EL (cell line): ENCODE measurements at places on chromosomes 4 and X.
A peak's percentile ranks its signal among the peaks of the same experiment; 100 is the strongest.

- no peak for DNase-seq
Measured at GRCh38 chr4:31283679-31284078, 563.5 kb downstream of the PCDH7 start.

DNA sequence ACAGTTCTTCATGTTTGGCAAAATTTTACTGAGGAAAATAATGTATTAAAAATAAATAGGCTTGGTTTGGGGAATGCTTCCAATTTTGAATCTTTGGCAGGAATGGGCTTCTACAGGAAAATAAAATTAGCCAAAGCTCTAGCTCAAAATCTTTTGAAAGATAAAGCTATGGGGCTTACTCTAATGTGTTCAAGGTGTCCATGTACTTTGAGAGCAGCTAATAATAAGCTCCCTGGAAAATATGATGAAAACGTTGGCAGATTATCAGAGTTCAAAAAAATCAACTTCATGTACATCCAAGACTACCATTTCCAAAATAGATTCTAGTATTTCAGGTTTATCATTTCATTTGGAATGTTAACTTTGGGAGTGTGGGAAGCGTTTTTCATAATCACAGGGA lies 158.4 kb downstream of the EMCN start:
- no peak for DNase-seq

DNA sequence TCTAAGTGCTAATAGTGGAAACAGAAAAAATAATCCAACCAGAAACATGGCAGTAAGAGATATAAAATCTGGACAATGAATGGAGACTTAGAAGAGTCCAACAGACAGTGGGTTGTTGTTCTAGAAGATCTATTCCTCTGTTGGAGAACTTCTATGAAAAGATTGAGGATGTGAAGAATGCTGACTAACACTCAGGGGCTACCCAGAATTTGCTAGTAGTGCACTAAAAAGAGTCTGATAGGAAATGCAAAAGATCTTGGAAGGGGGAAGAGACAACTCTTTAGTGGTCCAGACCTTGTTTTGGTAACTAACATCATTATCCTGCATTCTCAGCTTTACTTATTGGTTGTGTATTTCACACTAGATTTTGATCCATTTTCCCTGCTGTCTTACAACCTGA lies 77.9 kb downstream of the SMARCA1 start:
- DNase-seq: no peak

- DNase-seq: peak; percentile 84
Measured at GRCh38 chr4:146051728-146052391, 113.2 kb upstream of the ZNF827 start.

DNA sequence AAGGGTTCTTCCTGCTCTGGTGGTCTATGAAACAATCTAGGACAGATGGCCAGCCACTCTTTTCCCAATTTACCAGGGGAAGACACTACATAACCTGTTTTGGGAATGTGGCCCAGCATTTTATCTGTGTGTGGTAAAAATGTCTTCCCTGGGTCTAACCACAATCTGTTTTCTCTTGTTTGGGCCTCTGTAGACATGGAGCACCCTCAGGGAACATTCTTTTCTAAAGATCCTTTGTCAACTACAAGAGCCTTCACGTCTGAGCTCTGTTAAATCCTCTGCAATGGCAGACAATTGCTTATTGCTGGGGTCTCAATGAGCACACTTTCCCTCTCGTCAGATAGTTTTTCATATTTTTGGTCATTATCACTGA lies 35.5 kb downstream of the PLAC1 start:
- DNase-seq: peak; percentile 53

DNA sequence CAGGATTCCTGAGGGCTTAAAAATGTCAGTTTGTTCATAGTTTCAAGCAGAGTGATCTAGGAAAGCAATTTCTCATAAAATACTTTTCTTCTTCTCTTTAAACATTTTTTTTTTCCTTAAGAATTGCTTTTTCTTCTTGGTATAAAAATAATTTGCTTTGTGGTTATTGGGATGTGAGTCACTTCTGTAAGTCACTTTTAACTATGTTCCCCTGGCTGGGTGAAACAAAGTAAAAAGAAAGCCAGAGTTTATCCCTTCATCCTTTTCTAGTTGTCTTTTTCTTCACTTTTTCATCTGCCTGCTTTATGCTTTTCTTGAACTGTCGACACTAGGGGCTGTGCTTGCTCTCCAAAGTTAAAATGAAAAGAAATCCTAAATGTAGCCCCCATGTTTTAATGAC lies 33.5 kb downstream of the ARSJ start:
- peak; percentile 57 for DNase-seq

DNA sequence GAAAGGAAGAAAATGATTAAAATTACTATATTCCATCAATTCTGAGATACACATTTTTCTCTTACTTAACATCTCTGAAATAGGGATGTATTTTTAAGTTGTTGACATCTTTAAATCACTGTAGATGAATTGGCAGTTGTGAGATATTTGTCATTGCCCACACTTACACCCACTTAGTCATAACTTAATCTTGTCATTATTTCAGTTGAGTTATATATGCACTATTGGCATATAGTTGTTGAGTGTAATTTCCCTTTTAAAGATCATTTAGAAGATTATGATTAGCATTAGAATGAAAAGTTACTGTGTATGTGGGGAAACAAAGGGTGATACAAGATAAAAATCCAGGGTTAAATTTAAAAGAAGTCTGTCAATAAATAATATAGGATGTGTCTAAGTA lies 2.2 kb downstream of the AIMP1 start:
- no peak for DNase-seq

- no peak for DNase-seq
Measured at GRCh38 chr4:81227968-81228367, 12.9 kb upstream of the PRKG2 start.

DNA sequence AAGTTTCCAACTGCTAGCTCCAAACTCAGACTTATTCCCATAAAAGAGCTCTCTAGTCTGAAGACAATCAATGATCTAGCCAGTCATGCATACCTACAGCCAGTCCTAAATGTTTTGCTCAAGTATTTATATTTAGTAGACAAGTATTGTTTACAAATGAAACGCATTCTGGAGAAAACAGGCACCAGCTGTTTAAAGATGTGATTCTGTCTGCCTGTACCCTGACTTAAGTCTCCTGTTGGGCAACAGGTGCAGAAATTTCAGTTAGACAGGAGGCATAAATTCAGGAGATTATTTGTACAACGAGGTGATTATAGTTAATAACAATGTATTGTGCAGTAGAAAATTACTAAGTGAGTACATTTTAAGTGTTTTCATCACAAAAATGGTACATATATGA lies 28.9 kb downstream of the LNX1 start:
- no peak for DNase-seq

- no peak for DNase-seq
Measured at GRCh38 chr4:174650711-174651355, 128.5 kb upstream of the HPGD start.

GRCh38 chr4:105060628-105061027 lies 86.0 kb upstream of the TET2 start:
- DNase-seq: peak; percentile 13

DNA sequence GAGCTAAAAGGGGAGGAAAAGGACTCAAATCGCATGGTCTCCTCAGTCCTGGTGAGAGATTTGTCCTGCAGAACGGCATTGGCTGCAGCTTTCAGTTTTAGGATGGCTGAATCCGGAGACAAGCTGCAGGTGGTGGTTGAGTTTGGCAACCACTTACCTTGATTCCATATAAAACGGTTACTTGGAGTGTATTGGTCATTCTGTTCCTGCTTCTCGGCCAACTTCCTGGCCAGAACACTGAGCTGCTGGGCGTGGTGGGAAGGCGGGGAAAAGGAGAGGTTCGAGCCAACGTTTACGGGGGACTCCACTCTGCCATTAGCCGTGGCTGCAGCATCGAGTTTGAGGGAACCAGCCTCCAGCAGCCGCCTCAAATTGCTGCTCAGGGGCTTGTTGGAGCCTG lies 36.1 kb downstream of the ZNF827 start:
- DNase-seq: no peak

- DNase-seq: no peak
Measured at GRCh38 chr4:47936336-47936735, 22.0 kb upstream of the NFXL1 start.

GRCh38 chr4:99156992-99157391 lies 12.9 kb upstream of the ADH4 start:
- DNase-seq: no peak

GRCh38 chrX:53442322-53442631 lies 8.1 kb upstream of the HSD17B10 start:
- DNase-seq: no peak

- DNase-seq: no peak
Measured at GRCh38 chr4:176230836-176231235, 35.5 kb upstream of the SPATA4 start.
